Urinary bladder (tissue), 4 donors: ENCODE measurements at places on chromosomes 4 and X. TPM values are rescaled to one million over a fixed set of nuclear protein-coding genes. Genes with fewer than 3 reads are reported as not detected.

- DNase-seq, result no peak
These were observed 206.4 kb downstream of the KLHL13 start for GRCh38 chrX:117910216-117910615.

- DNase-seq, result no peak
These were observed 26.6 kb downstream of the CPZ start for GRCh38 chr4:8618961-8619720.

Gene MFAP3L
- 13.6 TPM for total RNA-seq

DNA sequence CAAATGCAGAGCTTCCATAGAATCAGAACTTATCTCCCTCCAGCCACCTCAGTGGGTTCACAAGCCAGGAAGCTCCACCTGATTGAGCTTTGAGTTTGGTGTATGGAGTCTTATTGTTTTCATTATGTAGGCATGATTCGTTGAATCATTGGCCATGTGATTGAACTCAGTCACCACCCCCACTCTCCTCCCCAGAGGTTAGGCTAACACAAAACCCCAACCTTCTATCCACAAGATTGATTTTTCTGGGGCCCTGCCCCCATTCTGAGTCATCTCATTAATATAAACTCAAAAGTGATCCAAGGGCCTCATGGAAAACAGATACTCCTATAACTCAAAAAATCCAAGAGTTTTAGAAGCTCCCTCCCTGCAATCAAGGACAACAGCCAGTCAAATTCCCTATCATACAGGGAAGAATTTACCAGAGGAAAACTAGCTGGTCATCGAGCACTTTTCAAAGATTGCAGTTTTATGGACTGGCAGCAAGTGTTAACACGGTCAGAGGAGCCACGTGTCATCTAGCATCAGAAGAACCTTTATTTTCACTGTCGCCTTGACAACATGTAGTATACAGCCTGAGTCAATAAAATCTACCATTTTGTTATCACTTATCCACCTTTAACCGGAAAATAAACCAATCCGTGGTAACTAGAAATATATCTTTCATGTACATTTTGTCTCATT is 35.9 kb upstream of the GUCY1B1 start:
- no peak for DNase-seq

DNA sequence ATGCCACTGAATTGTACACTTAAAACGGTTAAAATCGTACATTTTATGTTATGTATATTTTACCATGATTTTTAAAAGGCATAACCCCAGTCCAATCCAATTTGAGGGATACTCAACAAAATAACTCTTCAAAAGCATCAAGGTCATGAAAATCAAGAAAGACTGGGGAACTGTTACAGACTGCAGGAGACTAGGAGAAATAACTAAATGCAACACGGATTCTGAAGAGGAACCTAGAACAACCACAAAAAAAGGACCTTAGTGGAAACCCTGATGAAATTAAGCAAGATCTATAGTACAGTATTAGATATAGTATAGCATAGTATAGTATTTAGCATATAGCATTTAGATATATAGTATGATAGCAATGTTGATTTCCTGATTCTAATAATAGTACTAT is 26.8 kb downstream of the SH3KBP1 start:
- no peak for DNase-seq

Gene AFF2
- total RNA-seq, result 7.0 TPM

- DNase-seq, result no peak
These were observed 49.8 kb downstream of the TMEM144 start for GRCh38 chr4:158259955-158260575.

DNA sequence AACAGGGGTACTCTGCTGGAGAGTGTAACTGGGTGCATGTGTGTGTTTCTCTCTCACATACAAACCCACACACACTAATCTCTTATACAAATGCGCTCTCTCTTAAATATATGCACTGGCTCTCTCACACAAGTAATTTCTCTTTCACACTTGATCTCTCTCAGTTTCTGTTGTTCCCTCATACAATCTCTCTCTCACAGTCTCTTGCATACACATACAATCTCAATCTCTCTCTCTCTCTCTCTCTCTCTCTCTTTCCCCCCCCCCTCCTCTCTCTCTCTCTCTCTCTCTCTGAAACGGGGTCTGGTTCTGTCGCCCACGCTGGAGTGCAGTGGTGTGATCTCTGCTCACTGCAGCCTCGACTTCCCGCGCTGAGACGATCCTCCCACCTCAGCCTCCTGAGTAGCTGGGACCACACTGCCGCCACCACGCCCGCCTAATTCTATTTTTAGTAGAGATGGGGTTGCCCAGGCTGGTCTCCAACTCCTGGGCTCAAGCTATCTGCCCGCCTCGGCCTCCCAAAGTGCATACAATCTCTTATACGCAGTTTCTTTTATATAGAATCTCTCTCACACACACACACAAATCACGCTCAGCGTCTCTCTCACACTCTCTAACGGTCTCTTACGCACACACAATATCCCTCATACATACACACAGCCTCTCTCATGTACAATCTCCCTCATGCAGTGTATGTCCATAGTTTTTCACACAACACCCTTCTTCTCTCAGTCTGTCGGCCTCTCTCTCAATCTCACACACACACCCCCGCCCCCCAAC is 518 bp upstream of the FAM241A start:
- no peak for DNase-seq

Gene TENM3
- total RNA-seq, result 26.6 TPM

Gene CENPVL1
- not detected for total RNA-seq

- no peak for DNase-seq
These were observed 280.3 kb upstream of the KLF3 start for GRCh38 chr4:38383646-38384121.

DNA sequence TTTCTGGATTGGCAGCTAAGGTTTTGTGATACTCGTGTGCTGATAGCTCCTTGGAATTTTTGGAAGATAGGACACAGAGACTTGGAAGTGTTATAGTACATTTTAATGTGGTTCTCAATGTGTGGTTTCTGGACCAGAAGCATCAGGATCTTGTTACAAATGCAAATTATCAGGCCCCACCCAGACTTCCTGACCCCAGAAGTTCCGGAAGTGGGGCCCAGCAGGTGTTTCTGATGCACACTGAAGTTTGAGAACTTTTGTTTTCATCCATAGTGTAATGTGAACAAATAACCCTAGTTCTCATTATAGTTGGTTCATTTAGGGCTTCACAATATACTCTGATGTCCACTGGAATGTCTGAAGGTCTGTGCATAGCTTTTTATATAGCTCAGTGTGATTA is 49.6 kb downstream of the LAMP2 start:
- no peak for DNase-seq

Gene SYN1
- total RNA-seq, result 0.63 TPM

- DNase-seq, result no peak
These were observed 126.3 kb downstream of the PPARGC1A start for GRCh38 chr4:23763559-23763958.

DNA sequence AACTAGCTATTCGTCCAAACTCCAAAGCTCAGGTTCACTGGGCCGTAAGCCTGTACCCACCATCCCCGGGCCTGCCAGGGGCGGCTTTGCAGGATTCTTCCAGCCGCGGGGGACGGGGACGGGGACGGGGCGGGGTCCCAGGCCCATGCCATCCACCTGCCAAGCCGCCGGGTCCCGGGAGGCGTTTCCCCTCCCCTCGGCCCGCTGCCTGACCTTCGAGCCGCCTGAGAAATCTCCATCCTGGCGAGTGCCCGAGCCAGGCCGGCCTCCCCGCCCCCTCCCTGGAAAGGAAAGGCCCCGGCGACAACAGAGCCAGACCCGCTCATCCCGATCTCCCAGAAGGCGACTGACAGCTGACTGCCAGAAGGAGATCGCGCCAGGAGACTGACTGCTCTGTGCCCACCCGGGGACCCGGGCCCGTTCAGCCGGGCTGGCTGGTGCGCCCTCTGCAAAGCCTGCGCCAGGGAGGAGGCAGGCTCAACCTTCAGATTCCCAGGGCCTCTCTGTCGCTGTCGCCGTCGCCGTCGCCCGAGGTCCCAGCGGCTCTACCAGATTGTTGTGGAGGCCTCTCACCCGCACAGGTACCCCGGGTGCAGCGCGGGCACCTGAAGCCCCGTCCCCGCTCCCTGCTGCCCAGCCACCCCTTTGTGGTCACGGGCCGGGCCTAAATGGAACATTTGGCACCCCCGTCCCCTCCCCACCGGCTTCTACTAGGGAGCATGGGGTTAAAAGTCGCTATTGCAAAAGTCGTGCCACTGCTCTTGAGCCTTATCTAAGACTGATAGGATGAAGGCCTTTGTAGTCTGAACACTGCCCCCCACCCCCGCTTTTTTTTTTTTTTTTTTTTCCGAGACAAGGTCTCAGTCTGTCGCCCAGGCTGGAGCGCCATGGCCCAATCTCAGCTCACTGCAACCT is at the start of gene RGN:
TSS of gene RGN (plus strand) at position 315 of the 915 bp plus-strand sequence. CDS start 2,702 bp downstream, outside the sequence.
- DNase-seq, result no peak

GRCh38 chr4:47642985-47643760 is 158.1 kb downstream of the ATP10D start:
- no peak for DNase-seq

DNA sequence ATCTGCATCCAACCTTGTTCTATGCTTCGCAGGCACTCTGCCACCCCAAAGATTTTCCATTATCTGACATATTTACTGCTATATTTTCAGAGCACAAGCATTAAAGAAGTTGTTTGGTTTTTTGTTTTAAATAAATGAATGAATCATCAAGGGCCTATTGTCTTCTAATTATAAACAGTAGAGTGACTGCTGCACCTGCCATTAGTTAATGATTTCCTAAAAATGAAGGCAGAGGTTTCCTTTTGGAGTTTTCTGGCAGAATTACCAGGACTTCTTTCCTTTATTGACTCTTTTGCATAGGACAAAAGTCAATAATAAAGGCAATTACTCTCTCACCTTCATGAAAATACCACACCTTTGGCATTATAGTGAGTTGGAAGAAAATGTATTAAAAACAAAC is 238.1 kb downstream of the INPP4B start:
- DNase-seq, result no peak

Gene TLR8
- 1.7 TPM for total RNA-seq

Gene SPANXC
- total RNA-seq, result not detected

- no peak for DNase-seq
These were observed 70.6 kb downstream of the ARFIP1 start for GRCh38 chr4:152850377-152850776.

Gene SH3TC1
- total RNA-seq, result 20.5 TPM

Gene RAI2
- total RNA-seq, result 4.7 TPM

- DNase-seq, result no peak
These were observed 30.4 kb downstream of the CLDN22 start for GRCh38 chr4:183289688-183290087.

Gene PNCK
- 10.3 TPM for total RNA-seq

DNA sequence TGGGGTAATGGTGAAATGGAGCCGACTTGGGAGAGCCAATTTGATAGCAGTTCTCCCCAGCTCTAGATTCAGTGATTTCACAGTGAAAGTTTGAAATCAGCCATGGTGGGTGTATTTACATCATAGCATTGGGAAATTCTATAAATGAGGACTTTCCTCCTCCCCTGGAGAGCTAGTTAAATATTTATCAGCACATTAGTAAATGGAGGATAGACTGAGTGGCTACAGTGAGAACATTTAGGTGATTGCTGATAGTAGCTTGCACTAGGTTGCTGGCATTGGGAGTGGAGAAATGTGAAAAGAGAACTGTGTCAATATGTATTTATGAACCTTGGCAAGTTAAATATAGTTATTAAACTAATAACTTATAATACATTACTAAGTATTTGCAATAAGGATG is 347.3 kb downstream of the CCSER1 start:
- DNase-seq, result no peak

Gene CSAG1
- total RNA-seq, result not detected

DNA sequence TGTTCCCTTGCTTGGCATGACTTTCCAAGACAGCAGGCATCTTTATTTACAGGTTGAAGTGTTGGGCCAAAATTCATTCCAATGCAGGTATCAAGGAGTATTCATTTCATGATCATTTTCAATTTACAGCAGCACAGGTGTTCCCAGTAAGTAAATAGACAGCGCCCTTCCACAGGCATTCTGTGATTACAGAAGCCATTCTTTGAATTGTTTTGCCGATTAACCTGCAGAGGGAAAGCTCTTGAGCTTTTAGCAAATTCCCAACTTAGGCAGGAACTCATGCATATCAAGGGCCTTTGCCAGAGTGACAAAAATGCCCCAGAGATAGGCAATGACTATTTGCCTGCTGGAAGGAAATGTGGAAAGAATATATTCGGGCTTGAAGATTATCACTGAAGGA is 6.8 kb downstream of the TXK start:
- no peak for DNase-seq

DNA sequence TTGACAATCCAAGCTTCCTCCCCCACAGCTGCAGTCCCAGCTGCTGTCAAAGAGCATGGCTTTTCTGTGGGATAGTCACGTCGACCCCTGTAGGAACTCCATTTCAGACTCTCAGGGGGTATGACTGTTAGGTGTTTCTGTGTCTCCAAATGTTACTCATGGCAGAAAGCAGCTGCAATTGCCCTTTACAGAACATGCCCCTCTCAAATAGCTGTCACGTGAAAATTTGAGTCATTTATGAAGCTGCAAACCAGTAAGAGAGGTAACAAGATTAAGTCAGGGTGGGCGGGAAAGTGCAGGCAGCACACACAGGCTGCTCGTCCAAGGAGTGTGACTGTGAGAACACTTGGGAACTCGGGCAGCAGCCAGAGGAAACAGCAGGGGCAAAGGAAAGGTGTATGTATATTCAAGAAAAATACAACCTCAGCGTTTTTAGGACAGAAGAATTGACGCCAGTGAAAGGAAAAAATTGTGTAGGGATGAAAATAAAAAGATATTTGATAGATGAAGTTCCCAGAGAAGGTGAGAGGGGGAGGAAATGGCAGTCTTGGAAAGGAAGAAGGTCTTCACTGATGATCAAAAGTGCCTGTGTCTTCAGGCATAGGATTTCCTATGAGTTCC is 66.5 kb upstream of the TMEM184C start:
- DNase-seq, result no peak

DNA sequence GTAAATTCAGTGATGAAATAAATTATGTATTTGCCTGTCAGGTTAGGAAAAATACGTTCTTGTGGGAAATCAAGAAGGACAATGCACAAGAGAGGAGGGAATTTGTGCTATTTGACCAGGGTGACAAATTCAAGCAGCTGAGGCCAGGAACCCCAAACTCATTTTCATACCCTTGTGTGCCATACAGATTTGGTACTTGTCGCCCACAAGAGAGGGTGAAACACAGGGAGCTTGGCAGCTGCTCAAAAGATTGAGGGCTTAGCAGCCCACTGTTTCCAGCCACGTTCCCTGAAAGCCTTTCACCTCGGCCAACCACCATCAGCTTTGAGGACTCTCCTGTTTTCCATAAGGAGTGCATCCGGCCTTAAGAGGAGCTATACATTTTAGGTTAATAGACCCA is 111.2 kb downstream of the COL25A1 start:
- DNase-seq, result no peak

DNA sequence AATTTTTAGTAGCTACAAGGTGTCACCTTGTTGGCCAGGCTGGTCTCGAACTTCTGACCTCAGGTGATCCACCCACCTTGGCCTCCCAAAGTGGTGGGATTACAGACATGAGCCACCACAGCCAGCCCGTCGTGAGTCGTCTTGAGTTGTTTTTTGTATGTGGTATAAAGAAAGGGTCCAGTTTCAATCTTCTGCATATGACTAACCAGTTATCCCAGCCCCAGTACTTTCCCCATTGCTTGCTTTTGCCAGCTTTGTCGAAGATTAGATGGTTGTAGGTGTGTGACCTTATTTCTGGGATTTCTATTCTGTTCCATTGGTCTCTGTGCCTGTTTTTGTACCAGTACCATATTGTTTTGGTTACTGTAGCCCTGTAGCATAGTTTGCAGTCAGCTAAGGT is 105.9 kb downstream of the OR13H1 start:
- DNase-seq, result no peak
